ENCODE measurements at places on chromosomes 13 and 19.

DNA sequence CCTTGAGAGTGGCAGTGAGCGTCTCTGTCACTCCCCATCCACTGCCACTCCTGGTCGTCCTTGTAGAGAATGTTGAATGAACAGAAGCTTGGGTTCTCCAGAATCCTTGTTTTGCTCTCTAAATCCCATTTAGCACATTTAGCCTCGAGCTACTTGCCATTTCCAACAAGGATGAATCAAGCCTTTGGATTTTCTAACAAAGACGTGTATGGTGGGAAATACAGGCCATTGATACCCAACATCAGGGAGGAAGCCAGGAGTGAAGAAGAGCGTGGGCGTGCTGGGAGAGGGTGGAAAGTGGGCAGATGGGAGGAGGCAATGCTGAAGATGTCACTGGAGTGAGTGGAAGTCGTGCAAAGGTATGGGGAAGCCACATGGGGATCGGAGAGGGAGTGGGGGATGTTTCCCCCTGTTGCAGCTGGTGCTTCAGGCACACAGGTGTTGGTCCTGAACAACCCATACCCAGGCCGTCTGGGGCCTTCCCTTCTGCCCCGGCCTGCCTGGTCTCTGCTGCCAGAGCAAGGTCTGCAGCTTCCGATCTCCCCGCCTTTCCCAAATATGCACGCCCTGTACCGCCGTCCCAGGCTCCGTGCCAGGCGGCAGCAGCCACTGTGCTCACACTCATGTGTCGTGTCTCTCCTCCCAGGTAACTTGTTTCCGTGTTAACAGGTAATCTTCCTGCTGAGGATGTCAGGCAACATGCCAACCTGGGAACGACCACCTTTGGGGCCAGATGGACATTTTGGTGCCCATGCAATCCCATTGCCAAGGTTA is 48.7 kb downstream of the ZIC5 start:
- no peak for DNase-seq

- DNase-seq, result no peak
Measured at GRCh38 chr13:73366241-73366640, 307.4 kb downstream of the KLF5 start.

GRCh38 chr13:52446265-52446664 is 4.2 kb downstream of the VPS36 start:
- no peak for DNase-seq

DNA sequence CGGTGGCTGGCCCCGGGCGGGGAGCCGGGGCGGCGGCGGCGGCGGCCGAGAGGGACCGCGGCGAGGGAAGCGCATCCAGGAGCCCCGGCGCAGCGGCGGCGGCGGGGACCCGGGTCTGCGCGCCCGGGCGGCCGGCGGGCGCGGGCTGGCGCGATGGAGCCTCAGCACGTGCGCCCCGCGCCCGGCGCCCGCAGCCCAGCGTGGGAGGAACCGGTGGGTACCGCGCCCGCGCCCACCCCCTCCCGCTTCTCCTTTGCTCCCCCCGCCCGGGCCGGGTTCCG is 7.8 kb upstream of the DGKH start:
- no peak for DNase-seq

DNA sequence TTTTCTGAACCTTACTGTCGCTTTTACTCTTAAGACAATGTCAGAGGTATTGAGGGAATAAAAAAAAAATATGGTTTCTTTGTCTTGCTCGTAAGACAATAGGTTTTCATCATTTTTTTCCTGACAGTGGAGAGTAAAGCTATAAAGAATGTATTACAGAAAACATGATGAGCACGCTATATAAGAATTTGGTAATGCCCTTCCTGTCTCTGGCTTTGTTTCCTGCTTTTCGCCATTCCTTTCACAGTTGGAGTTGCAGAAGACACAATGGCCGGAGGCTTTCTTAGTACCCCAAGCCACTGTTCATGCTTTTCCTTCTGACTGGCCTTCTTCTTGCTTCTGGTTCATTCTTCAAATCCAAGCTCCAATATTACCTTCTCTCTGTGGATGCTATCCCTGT is 101.0 kb upstream of the DACH1 start:
- DNase-seq, result no peak

- peak; percentile 65 for DNase-seq
Measured at GRCh38 chr19:10936661-10937084, 8.1 kb downstream of the TIMM29 start.

DNA sequence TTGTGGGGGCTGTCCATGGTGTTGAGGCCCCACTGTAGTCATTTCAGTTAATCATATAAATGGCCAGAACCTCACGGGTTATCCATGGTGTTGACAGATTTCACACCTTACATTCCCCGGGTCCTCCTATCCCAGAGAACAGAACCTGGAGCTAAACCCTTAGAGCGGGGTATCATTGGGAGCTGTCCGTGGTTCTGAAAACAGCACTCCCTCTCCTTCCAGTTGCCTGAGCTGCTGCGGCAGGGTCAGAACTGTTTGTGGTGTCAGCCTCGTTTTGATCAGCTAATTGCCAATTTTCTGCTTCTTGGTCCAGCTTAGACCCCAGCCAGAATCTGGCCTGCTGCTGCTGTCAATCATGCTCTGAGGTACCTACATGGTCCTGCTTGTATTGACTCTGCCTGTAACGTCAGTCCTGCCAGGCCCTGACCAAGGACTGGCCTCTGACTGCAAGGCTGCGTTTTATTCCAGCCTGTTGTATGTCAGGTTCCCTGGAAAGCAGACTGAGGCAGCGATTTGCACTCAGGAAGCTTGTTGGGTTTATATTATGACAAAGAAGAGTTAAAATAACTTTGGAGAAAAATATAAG is 55.8 kb upstream of the KCTD15 start:
- peak; percentile 68 for DNase-seq

GRCh38 chr19:44925114-44925891 is 10.9 kb downstream of the APOC1 start:
- DNase-seq, result no peak

GRCh38 chr13:45331123-45331619 is 9.8 kb downstream of the TPT1 start:
- no peak for DNase-seq

- no peak for DNase-seq
Measured at GRCh38 chr13:49693191-49693733, 2.0 kb upstream of the EBPL start.

DNA sequence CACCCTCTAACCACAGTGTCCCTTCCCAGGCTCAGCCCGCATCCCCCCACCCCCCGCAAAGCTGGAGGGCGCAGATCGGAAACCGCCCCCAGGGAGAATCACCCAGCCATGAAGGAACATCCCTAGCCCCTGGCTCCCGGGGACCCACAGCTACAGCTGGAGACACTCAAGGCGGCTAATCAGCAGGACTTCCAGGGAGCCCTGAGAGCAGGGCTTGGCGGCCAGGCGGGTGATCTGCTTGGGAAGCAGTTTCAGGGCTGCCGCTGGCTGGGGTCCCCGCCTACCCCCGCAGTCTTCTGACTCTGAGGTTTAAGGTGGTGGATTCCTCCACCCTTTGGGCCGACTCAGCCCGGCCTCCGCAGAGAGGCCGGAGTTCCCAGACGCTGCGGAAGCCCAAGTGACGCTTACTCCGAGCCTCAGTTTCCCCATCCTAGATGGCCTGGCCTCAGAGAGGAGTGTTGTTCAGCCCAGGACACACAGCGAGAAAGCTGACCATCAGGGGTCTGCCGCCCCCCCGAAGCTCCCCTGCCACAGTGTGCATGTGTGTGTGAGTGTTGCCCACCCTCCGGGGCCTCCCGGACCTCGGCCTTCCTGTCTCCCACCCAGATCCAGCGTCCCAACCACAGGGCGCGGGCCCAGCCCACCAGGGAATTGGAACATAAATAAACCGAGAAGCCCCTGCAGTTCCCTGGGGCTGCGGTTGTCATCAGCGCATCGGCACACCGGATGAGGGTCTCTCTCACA is 9.8 kb downstream of the FUT6 start:
- no peak for DNase-seq

All from left renal cortex interstitium (tissue), 4 donors.